Fibroblast of skin of scalp (primary cell): ENCODE measurements at places on chromosomes 12 and 14.

DNA sequence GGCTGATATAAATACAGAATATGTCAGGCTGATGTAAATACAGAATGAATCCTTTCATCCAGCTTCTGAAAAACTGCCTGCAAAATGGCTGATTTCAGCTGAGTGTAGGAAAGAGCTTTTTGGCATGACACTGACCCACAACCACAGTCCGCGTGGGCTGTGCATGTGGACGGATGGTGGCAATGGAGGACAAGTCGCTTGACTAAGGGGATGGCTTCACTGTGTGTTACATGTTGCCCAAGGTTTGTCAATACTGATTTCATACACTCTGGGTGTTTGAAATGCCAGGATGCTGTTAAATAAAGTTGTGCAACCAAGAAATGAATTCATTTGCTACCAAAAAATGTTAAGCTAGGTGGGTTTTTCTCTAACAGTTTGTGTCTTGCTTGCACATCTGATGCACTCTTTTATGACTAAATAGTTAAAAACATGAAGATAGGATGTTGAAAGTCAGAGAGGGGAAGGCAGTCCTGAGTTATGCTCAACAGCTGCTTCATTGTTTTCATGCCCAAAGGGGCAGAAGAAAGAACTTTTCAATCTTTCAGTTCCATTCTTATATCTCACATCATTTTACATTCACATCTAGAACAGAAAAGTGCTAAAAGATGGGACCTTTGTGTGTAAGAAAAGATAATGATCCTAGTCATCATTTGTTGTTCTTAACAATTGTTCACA lies 36.5 kb upstream of the OVCH1 start:
- DNase-seq: no peak

GRCh38 chr14:98008381-98009113 lies 1211.4 kb downstream of the VRK1 start:
- no peak for DNase-seq

GRCh38 chr12:69044887-69045286 lies 111.9 kb upstream of the CPM start:
- DNase-seq: no peak

DNA sequence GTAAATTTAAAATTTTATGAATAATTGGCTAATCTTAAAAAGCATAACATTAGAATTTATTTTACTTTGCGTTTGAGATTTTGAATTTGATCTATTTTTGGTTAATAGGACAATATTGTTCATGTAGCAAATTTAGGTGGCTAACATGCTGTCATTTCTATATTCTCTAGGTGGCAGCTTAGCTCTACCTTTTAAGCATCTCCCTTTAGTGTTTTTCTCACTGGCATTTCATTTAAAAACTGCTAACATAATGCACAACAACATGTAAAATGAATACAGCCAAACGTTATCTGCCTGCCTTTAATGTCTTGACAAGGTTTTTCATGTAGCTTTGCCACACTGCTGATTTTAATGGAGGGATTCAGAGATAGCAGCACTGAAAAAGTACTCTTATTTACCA lies 272.4 kb upstream of the FBXO33 start:
- DNase-seq: no peak

- DNase-seq: no peak
Measured at GRCh38 chr12:48285751-48286650, 64.7 kb downstream of the ZNF641 start.

GRCh38 chr14:65361920-65362319 lies 50.6 kb upstream of the FUT8 start:
- peak; percentile 37 for DNase-seq

GRCh38 chr14:60242429-60242828 lies 6.6 kb upstream of the PPM1A start:
- DNase-seq: no peak

- DNase-seq: no peak
Measured at GRCh38 chr12:6125310-6125608, 789 bp upstream of the VWF start.

DNA sequence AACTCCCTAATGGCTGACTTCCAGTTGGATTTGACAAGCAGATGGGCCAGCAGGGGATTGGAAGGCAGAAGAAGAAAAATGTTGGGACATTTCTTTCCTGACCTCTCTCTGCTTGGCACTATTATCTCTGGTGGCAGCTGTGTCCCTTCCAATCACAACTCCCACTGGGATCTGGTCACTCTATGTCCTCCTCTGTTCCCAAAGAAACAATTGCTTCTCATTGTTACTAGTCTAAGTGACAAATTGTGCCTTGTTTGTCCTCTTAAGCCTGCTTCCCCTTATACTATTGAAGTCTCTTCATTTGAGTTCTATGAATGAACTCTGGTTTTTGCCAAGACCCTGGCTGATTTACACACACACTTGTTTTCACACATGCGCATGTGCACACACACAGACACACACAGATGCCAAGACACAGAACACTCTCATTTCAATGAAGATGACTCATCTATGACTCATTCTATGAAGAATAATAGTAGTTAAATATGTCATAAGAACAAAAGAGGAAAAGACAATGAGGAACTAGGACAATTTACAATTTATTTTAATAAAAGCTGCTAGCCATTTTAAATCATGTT lies 83.0 kb upstream of the FAR2 start:
- peak; percentile 60 for DNase-seq

- DNase-seq: no peak
Measured at GRCh38 chr12:96241431-96241830, 47.3 kb downstream of the ELK3 start.

- peak; percentile 28 for DNase-seq
Measured at GRCh38 chr14:60179431-60179869, 14.3 kb upstream of the DHRS7 start.

DNA sequence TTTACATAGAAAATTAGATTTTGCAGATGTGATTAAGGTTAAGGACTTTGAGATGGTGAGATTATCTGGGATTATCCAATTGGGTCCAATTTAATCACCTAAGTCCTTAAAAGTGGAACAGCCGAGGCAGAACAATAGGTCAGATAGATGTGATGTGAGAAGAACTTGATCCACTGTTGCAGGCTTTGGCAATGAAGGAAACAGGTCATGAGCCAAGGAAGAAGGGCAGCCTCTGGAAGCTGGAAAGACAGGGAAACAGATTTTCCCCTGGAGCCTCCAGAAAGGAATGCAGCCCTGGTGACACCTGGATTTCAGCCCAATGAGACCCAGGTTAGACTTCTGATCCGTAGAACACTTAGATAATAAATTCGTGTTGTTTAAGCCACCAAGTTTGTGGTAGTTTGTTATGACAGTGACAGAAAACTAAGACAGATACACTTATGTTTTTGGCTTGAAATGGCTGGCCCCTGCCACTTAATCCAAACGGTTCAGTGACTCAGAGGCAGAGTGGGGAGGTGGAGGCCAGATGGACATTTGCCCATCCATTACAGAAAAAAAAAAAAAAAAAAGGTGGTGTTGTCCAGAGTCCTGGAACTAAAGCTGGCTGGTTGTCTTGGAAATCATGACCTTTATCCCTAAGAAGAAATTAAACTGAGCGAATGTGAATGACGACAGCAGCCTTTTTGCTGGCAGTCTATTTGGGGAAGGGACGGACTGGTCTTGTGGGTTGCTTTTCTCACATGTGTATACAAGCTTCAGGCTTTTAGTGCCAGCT lies 181.9 kb upstream of the NRXN3 start:
- DNase-seq: no peak

DNA sequence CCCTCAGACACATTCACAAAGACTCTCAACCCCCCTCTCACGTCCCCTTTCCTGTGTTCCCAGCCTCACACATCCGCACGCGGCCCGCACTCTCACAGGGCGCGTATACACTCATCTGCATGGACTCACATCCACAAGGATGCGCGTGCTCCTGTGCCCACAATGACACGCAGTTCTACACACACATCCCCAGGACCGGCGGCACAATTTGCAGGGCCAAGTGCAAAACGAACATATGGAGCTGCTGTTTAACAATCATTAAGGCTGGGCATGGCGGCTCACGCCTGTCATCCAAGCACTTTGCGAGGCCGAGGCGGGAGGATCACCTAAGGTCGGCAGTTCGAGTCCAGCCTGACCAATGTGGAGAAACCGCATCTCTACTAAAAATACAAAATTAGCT lies 36.4 kb upstream of the EML1 start:
- no peak for DNase-seq

- DNase-seq: no peak
Measured at GRCh38 chr14:30078811-30079402, 151.3 kb upstream of the PRKD1 start.

DNA sequence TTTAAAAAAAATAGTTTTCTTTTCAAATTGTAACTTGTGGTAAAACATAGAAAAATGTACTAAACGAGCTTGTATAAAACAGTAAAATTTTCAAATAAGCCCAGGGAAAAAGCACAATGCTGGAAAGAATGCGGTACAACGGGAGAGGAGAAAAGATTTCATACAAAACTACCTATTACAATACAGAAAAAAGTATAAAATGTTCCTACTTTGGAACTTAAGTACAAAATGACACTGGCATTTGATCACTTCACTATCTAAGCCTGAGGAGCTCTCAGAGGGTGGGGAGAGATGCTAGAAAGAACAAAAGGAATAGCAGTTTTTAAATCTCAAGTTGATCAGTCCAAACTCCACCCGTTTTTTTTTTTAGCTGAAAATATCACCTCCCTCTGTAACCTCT lies 39.5 kb upstream of the COL2A1 start:
- DNase-seq: no peak

DNA sequence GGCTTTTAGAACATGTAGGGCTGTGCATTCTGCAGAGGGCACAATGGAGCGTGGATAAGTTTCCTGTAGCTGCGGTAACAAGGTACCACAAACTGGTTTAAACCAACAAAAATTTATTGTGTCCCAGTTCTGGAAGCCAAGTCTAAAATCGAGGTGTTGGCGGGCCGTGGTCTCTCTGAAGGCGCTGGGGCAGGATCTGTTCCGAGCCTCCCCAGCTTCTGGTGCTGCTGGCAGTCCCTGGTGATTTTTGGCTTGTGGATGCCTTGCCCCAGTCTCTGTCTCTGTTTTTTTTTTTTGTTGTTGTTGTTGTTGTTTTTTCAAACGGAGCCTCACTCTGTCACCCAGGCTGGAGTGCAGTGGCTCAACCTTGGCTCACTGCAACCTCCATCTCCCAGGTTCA lies 77.5 kb downstream of the ACACB start:
- no peak for DNase-seq

DNA sequence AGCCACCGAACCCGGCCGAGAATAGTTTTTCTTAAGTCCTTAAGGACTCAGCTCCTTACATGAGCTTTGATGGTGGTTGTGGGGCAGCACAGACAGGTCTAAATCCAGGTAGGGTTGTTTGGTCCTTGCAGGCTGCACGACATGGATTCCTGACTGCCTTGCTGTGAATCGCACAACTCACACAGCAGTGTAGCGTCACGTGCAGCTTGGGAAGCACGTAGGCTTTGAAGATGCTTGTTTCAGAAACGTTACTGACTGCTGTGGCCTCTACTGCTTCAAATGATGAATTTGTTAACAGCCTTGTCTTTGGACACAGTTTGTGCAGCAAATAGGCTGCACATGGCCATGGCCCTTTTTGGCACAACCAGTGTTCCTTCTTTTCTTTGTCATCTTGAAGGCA lies 29.9 kb downstream of the ZBTB42 start:
- DNase-seq: no peak

DNA sequence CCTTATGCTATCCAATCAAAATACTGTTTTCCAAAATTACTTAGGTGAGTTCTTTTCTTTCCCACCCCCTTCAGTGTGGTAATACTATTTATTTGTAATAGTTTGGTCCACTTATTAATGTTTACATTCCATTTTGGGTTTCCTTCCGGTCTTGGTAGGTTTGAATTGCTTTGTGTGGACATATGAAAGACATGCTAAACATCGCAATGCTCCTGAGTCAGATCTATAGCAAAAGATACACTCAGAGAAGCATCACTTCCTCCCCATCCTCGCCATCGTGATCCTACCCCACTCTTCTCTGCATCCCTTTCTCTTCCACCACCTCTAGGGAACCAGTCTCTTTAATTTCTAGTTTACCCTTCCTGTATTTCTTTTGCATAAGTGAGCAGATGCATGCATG lies 30.0 kb downstream of the TUNAR start:
- DNase-seq: no peak

- peak; percentile 51 for DNase-seq
Measured at GRCh38 chr14:60349663-60350365, 100.8 kb downstream of the PPM1A start.

DNA sequence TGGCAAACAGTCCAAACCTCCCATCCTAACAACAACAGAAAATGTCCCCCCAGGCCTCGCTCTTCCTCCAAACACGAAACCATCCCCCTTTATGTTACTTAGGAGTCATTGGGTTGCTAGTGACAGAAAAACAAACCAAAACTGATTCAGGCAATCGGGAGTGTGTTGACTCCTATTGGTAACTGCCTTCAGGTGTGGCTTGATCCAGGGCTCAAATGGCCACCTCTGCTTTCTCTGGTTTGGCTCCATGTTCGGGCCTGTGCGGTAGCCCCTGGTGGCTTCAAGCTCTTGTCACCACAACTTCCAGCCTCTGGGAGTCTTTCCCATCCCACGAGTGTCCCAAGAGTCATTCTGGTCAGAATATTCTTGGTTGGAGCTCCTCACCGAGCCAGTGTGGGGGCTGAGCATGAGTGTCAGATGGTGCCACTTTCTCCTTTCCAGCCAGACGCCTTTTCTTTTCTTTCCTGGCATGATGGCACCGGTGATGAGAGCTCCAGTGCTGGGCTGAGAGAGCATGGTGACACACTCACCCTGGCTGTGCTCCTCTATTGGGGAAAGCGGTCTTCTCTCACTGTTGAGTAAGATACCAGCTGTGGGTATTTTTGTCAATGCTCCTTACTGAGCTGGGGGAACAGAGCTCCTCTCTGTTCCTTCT lies 38.6 kb downstream of the NOC4L start:
- no peak for DNase-seq

DNA sequence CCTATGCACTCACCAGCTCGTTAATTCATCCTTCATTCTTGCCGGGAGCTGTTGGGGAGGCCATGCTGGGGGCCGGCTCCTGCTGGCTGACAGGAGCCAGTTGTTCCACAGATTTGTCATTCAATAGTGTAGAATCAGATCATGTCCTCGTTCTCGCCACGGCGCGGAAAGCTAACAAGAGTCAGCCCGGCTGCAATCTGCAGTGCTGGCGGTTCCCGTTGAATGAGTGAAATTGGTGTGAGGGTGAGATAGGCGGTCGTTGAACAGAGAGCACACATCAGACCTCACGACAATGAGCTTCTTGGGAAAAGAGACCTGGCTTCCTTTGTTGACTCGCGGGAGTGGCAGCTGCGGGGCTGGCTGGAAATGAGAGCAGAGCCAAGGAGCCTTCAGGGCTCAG lies 57.5 kb downstream of the KIF26A start:
- no peak for DNase-seq

DNA sequence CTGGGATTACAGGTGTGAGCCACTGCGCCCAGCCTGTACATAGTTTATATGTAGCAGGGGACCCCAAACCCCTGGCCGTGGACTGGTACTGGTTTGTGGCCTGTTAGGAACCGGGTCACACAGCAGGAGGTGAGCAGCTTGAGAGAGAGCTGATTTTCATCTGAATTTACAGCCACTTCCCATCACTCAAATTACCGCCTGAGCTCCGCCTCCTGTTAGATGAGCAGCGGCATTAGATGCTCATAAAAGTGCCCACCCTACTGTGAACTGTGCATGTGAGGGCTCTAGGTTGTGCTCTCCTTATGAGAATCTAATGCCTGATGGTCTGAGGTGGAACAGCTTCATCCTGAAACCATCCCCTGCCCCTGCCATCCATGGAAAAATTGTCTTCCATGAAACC lies 119.3 kb downstream of the NTN4 start:
- DNase-seq: no peak

GRCh38 chr12:71871116-71871515 lies 31.6 kb downstream of the TBC1D15 start:
- DNase-seq: peak; percentile 59

GRCh38 chr12:124259154-124260066 lies 35.5 kb upstream of the RFLNA start:
- DNase-seq: peak; percentile 49
